Renal pelvis (tissue), 12 donors: ENCODE measurements at places on chromosomes 13 and 19. TPM values are rescaled to one million over a fixed set of nuclear protein-coding genes. Genes with fewer than 3 reads are reported as not detected.

DNA sequence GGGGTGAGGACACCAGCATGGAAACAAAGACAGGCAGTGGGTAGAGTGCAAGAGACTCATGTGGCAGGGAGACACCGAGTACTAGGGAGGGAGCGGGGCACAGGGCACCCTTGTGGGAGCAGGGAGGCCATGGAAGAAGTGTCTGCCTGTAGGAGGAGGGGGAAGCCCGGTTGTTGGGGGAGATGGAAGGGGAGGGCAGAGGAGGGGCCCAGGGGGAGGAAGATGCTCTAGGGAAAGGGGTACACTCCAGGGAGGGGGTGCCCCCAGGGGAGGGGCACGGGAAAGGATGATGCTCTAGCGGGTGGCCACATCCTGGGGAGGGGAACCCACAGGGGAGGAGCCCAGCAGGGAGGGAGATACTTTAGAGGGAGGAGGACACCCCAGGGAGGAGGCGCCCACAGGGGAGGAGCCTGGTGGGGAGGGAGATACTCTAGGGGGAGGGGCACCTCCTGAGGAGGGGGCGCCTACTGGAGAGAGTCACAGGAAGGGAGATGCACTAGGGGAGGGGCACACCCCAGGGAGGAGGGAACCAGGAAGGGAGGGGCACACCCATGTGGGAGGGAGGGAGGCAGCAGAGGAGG lies 24.9 kb downstream of the CPAMD8 start:
- no peak for DNase-seq

- DNase-seq = peak; percentile 79
Observed at GRCh38 chr19:54517483-54517882, 14.9 kb downstream of the LAIR2 start.

DNA sequence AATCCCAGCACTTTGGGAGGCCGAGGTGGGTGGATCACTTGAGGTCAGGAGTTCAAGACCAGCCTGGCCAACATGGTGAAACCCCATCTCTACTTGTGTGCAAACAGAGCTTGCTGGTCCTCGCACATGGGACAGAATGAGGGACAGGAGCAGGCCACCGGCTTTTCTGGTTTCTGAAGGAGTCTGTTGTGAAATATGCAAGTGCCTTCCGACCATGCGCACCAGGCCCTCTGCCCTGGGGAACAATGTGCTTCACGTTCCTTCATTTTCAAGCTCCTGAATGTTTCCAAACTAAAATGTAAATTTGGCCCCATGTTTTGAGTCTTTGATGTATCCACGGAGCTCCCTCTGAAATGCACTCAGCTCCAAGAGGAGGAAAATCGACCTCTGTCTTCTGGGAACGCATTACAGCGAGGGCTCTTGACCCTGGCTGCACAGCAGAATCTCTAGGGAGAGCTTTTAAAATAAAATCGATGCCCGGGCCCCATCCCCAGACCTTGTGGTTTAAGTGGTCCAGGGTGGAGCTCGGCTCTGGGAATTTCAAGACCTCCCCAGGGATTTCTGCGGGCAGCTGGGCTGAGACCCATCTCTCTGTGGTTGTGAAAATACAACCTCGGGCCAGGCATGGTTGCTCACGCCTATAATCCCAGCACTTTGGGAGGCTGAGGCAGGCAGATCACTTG lies 9.3 kb upstream of the ACP4 start:
- no peak for DNase-seq

DNA sequence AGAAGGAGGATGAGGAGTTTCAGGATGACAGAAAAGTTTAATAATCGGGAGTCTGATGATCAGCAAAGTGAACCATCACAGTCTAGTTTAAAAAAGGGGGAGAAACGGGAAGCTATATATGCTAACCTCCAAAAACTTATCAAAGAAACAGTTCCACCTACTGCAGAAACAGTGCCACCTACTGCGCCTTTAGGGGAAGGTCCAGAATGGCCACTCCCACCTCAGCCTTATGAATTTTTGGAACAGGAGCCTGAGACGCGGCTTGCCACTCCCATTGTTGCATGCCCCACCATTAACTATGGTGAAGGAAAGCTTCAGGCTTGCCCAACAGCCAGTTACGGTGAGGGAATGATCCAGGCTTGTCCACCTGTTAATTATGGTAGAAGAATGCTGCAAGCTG lies 929.0 kb downstream of the SLITRK6 start:
- DNase-seq = no peak

Gene PLA2G4C
- polyA plus RNA-seq = 12.5 TPM
